Stimulated activated CD8-positive, alpha-beta memory T cell treated with anti-CD3 and anti-CD28 coated beads, Interleukin-7, amount 100 ng/mL, for 4 hours (primary cell): ENCODE measurements at places on chromosomes 1 and 21.

- no peak for DNase-seq
Observed at GRCh38 chr1:229093238-229093540, 177.7 kb upstream of the RAB4A start.

- no peak for DNase-seq
Observed at GRCh38 chr21:16932314-16932713, 580.5 kb upstream of the CXADR start.

GRCh38 chr1:65952696-65953095 lies 160.0 kb downstream of the PDE4B start:
- no peak for DNase-seq

DNA sequence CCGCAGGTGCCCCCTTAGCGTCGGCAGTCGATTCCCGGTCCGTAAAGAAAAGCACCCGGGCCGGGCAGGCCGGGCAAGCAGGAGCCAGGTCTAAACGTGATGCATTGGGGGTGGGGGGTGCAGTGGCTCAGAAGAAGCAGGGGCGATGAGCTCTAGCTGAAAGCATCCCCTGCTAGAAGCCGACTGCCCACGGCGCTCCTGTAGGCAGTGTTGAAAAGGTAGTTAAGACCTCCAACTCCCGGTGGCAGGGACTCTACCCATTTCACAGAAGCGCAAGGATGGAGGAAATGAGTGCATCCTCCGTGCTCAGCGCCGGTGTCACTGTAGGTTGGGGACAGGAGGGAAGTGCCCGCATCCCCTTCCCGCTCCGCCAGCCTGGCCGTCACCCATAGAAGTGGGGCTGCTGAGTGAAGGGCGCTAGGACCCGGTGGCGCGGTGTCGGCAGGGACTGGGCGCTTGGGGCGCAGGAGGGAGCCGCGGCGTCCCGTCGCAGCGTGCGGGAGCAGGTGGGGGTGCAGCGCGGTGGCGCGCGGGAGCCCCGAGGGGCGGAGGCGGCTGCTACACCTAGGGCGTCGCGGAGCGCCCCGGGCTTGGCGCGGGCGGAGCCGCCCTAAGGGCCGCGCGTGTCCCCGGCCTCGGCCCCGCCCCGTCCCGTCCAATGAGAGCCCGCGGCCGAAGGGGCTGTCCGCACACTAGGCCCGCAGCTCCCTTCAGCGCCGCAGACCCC lies at the start of gene WNT2B:
Gene WNT2B, plus strand, starts transcription at position 688 of the 727 bp plus-strand sequence. CDS start 298 bp downstream, outside the sequence.
- DNase-seq: no peak

- no peak for DNase-seq
Observed at GRCh38 chr1:6300342-6301048, 39.6 kb upstream of the GPR153 start.

- DNase-seq: no peak
Observed at GRCh38 chr21:37877888-37878684, 38.2 kb downstream of the KCNJ6 start.

DNA sequence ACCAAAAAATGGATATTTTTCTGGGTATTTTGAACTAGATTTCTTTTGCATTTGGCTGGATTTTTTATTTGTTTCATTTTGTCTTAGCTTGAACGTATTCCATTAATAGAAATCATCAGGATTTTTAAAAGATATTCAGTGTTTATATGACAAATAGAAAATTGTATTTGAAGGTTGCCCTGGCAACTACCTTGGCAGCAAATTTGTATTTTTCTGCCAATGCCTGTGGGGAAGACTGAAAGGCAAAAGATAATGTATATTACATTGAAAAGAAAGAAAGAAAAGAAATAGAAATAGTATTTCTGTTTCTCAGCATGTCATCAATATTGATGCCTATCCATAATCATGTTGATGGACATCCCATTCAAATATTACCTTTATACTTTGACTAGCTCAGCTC lies 16.8 kb downstream of the VCAM1 start:
- no peak for DNase-seq

- no peak for DNase-seq
Observed at GRCh38 chr1:151512326-151512725, 1.1 kb downstream of the CGN start.

DNA sequence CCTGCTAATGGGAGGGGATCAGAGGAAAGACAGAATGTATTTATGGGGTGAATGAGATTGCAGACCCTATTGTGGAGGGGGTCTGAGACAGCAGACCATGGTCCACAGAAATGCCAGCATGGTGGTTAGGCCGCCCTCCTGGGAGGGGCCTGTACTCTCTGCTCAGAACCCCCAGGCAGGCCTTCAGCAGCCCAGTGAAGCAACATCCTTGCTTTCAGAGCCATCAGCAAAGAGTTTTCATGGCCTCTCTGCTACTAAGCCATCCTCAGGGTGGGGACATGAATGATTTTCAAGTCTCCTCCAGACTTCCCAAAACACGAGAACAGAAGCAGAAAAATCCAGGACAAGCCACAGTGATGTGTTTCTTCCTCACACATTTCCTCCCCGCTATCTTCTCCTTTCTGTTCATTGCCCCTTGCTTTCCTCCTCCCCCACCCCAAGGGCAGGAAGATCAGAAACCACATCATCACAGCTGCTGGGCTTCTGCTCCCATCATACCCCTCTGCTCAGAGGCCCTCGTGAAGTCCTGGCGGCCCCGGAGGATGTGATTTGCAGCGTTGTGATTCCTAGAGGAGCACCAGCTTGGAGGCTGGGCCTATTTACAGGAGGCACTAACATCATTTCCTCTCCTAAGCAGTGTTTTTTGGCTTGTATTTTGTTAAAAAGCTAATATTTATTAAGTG lies 48.0 kb downstream of the ABCA4 start:
- no peak for DNase-seq

DNA sequence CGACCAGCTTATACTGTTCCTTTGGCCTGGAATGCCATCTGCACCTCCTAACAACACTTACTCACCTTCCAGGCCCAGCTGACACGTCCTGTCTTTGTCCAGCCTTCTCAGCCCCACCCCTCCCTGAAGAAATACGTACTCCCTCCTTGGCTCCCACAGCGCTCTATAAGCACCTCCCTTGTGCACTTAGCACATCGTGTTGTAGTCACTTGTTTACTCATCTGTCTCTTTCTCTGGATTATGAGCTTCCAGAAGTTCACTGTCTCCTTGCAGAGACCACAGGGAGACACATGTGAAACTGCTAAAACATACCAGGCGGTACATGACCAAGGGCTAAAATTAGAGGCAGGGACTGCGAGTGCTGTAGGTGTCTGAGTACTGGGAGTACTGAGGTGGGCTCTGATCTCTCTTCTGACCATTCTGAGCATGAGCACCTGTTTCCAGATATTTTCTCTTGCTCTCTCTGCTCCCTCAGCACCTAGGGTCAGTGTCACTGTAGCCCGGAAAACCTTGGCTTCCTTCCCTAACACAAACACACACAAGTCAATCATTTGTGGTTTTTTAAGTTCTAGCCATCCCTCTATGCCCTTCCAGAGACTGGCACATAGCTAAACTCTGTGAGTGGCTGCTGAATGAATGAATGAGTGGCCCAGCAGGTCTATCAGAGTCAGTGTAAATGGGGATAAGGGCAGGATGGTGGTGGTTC lies 5.1 kb downstream of the DCST1 start:
- DNase-seq: no peak

DNA sequence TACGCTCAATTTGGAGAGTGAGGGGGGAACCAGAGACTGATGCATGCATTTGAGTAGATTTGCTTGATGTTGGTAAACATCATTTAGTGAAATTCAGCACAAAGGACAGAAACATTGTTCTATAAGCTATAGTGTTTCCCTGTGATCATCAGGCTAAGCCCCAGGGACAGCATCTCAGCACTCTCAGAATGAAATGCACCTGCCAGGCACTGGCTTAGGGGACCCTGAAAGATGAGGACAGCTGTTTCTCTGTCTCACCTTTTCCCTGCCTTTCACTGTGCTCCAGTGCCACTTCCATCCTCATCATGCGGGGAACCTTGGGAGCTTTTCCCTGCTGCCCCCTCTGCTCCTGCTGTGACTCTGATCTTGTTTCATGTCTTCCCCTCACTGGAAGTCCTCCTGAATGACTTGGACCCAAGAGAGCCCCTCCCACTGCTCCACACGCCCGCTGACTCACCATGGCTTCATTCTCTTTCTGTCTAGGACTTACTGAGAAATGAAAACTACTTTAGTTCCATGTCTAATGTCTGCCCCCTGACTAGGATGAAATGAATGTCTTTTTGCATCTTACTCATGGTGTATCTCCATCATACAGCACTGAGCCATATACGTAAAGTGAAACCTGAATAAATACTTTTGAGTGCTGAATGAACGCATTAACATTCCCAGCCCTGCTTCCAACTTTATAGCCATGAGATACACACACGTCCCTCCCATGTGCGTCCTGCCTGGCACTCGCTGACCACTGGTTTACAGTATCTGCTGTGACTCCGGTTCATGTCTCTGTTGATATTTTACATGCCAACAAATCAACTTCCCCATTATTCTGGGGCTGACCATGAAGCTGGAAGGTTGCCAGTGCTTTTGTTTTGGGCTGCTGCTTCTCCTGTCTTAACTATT lies 182.0 kb downstream of the PCP4 start:
- DNase-seq: no peak

GRCh38 chr1:157968946-157969345 lies 24.5 kb upstream of the KIRREL1 start:
- no peak for DNase-seq

GRCh38 chr21:37342046-37342632 lies 24.4 kb upstream of the DYRK1A start:
- DNase-seq: no peak

DNA sequence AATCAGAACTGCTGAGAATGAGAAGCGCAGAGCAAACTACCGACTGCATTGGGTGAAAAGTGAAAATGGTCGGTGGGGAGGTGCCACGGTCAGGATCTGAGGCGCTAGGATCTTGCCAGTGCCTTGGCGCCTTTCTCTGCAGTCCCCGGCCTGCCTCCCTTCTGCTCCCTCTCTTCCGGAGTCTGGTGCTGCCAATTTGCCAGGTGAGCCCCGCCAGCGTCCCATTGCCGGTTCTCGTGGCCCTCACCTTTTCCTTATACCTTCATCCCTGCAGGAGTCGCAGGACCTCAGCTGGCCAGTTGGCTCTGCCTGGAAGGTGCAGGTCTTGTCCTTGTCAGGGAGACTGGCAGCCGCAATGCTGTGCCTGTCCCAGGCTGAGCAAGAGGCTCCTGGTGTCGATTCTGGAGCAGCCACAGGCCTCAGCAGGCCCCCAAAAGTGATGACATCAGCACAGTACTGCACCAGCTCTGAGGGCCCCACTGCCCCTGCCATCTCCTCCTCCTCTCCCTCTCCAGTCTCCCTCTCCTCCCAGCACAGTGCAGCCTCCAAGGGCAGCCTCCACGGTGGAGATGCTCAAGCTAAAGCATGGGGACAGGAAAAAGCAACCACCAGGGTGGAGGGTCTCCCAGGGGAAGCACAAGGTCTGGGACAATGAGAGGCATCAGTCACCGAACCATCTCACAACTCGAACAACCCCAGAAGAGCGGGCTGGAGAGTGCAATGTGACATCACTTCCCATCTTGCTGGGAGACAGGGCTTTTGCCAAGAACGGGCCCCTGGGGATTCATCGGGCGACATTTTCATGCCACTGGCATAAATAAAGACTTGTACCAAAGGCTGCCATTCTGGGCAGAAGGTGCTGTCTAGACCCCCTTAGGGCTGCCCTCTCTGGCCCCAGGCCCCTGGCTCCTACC lies 37.1 kb upstream of the H6PD start:
- DNase-seq: no peak

GRCh38 chr1:212256369-212256768 lies 28.8 kb upstream of the PPP2R5A start:
- DNase-seq: no peak

- no peak for DNase-seq
Observed at GRCh38 chr1:233281711-233282581, 13.6 kb downstream of the PCNX2 start.

DNA sequence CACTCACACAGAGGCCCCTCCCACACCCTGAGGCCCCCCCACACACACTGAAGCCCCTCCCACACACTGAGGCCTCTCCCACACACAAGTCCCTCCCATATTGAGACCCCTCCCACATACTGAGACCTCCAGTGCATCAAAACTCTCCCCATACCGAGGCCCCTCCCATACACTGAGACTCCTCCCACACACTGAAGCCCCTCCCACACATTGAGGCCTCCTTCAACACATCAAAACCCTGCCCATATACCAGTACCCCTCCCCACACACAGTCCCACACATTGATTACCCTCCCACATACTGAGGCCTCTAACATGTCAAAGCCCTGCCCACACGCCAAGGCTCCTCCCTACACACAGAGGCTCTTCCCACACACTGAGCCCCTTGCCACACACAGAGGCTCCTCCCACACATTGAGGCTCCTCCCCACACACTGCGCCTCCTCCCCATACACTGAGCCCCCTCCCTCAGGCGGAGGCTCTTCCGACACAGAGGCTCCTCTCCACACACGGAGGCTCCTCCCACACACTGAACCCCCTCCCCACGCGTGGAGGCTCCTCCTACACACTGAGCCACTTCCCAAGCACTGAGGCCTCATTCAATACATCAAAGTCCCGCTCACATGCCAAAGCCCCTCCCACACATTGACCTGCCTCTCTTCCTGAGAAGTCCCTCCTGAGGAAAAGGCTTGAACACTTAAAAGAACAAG lies 392.3 kb downstream of the CAMTA1 start:
- DNase-seq: no peak

DNA sequence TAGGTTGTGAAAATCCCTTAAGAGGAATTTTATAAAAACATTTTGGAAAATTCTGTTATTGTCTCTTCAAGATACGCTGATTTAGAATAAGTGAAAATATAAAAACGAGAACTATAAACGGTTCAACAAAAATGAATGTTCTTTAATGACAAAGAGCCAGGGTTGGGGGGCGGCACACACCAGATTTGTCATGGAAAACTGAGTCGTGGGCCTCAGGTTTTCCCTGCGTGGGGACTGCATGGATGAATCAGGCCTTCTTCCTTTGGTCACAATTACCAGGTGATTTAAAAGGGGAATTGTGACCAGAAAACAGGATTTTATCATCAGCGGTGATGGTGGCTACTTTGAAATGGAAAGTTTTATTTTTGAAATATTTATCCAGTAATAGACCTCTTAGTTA lies 8.6 kb downstream of the LHX4 start:
- no peak for DNase-seq

DNA sequence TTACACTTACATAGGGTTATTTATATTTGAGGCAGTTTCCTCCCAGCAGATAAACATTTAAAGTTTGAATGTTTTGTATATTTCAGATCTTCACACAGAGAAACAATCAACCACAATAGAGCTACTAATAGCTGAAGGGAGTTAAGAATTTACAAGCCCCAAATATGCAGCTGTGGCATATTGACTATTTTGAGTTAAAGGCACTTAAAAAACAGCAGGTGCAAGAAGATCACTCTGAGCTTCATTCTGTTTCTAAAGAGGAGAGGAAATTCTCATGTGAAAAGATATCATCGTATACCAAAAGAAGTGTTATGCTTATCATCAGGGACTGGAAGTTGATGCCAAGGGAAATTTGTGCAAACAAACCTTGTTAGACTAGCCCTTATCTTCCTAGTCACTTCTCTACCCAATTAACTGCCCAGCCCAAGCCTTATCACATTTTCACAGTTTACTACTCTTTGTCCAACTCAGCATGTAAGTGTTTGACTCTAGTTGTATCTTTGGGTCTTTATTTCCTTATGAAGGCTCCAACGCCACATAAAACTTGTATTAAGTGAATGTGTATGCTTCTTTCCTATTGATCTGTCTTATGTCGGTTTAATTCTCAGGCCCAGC lies 66.3 kb upstream of the COG2 start:
- no peak for DNase-seq
